ENCODE measurements at places on chromosomes 13 and 19.

GRCh38 chr19:44723952-44724319, 24.6 kb upstream of the BCL3 start:
- peak; percentile 86 for DNase-seq

GRCh38 chr13:28641600-28641926, 17.4 kb upstream of the POMP start:
- DNase-seq, result peak; percentile 40

DNA sequence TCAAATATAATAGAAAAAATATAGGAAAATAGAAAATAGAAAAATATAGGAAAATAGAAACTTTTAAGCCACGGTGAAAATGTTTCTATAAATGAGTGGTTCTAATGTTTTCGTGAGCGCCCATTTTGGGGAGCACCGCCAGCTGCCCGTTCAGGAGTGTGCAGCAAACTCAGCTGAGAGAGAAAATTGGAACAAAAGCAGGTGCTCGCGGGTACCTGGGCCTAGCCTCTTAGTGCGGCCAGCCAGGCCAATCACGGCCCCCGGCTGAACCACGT, 204 bp upstream of the PDX1 start:
- no peak for DNase-seq

- DNase-seq, result peak; percentile 30
Observed at GRCh38 chr13:77519808-77520207, 15.7 kb upstream of the SCEL start.

- DNase-seq, result no peak
Observed at GRCh38 chr13:37138926-37139325, 33.5 kb upstream of the CSNK1A1L start.

Measured in fibroblast of pulmonary artery (primary cell).